ENCODE measurements at places on chromosomes 4 and X. TPM values are rescaled to one million over a fixed set of nuclear protein-coding genes. Genes with fewer than 3 reads are reported as not detected.

DNA sequence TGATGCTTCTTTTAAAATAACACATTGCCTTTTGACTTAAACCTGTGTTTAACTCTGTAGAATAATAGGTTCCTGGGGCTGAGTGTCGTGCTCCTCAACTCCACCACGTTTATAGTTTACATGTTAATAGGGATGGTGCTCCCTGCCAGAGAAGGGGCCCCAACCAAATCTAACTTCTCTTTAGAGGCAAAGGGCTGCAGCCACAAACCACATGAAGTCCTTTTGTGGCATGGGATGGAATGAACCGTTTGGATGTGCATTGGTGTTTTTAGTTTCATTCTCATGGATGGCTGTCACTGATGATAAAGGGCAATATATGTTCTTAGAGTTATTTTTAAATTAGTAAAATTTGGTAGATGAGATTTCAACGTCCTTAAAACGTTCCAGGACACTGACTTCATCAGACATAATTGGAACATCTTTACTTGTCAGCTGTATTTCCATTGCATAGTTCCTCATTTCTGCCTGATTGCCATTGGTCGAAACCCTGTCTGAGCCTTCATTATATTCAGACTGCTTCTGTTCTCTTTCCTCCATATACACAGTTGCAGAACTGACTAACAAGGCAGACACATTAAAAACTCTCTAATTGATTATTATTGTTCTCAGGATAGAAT, 60.4 kb upstream of the HPF1 start:
- DNase-seq = no peak

- DNase-seq = no peak
Measured at GRCh38 chr4:39521253-39521919, 5.9 kb downstream of the UGDH start.

GRCh38 chrX:104112326-104112951, at the start of gene ZCCHC18:
Gene ZCCHC18 (plus strand): TSS chrX:104112523. CDS start chrX:104114112, 1,589 bp downstream.
- DNase-seq = peak; percentile 3

GRCh38 chr4:109631532-109632108, 71.6 kb downstream of the MCUB start:
- DNase-seq = no peak

DNA sequence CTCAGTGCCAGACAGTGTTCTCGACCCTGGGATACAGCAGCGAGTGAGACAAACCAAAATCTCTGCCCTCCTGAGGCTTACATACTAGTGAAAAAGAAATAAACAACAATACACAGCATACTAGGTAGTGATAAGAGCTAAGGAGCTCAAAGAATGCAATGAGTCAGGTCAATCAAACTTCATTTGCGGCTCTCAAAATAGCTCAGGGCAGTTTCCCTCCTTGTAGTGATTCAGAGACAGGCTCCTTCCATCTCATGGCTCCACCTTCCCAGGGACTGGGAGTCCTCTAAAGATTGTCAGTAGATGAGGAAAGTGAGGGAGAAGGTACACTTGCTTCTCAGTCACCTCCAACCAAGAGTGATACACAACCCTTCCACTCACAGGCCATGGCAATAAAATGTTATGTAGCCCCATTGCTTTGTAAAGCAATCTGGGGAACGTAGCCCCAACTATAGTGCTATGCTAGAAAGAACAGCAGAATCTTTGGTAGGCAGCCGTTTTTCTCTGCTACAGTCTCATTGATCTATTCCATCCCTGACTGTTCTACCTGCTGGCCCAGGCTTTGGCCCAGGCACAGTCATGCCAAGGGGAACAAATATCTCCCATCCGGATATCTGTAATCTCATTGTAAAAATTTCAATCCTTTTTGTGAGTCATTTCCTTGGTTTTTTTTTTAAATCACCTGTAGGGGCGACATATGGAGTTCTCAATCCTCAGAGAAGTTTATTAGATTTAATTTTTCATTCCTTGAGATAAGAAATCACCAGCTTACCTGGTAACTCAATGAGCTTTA, 183.1 kb upstream of the S100G start:
- no peak for DNase-seq

- DNase-seq = no peak
Measured at GRCh38 chr4:82293304-82293703, 80.5 kb downstream of the HNRNPD start.

DNA sequence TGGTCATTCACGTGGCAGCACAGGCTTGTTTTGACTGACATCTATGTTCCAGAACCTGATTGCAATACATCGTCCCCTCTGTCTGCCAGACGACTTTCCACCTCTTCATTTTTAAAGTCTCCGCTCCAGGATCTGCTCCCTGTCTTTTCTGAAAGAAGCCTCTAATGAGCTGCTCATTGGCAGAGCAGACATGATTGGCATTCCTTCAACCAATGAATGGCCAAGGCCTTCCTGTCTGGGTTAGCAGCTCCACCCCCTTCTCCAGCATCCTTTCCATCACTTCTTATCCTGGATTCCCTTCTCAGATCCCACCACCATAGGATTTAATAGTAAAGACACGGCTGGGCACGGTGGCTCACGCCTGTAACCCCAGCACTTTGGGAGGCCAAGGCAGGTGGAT, 202.7 kb upstream of the KLF3 start:
- DNase-seq = no peak

- no peak for DNase-seq
Measured at GRCh38 chrX:10415306-10416001, 204.9 kb downstream of the MID1 start.

- no peak for DNase-seq
Measured at GRCh38 chr4:99714179-99714578, 56.6 kb upstream of the C4orf54 start.

DNA sequence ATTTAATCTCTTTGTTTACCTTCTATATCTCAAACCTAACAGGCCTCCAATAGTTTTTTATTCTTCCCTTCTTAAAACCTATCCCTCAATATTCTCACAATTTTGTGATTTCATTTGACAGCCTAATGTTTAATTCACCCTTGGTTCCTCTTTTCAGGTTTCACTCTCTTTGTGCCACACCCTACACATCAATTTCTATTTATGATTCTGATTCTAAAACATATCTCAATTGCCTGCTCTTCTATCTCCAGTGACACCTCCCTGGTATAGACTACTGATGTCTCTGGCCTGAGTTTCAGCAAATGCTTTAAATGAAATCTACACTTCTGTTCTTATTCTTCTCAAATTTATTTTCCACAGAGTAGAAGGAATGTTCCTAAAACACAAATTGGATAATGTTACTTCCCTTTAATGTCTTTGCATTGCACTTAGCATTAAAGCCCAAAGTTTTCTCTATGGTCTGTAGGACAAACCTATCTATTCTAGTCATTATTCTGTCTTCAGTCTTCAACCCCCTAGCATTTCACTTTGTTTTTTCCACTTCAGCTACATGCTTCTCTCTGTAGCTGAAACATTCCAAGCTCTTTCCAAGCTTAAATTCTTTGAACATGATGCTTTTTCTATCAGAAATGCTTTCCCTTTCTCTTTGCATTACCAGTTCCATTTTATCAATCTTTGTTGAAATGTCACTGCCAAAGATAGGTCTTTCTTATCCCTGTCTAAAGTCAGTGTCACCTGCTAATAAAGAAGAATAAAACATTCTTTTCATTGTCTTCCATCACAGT, 622.0 kb downstream of the CENPC start:
- DNase-seq = no peak

DNA sequence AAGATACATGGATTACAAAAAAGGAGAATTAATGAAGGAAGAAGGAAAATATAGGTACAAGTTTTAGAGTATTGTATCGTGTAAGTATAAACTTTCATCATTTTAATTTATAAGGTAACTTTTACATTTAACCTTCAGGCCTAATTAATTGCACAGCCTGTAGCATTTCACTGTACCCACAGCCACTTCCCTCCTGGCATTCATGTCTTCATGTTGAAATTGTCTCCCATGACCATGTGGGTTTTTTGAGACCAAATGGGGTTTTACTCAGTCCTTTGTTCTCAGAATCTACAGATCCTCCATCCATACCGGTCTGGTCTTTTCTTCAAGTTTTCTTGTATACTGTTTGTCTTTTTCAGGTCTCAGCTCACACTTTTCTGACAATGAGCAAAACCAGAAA, 194.3 kb upstream of the CLNK start:
- DNase-seq = no peak

DNA sequence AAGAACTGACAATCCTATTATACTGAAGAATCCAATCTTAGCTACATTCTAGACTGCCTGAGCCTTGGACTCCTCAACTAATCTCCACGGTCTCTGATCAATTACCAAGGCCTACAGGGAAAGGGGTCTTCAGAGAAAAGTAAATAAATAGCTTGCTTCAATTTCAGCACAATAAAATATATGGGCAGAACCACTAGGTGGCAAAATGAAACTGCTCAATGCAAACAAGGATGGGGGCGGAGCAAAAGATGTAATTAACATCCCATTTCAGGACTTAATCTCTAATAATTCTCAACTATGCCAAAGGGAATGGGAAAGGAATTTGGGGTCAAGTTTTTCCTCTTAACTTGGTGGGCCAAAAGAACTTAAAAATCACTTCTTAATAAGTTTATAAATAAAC, 78.4 kb upstream of the MAP3K15 start:
- peak; percentile 9 for DNase-seq

DNA sequence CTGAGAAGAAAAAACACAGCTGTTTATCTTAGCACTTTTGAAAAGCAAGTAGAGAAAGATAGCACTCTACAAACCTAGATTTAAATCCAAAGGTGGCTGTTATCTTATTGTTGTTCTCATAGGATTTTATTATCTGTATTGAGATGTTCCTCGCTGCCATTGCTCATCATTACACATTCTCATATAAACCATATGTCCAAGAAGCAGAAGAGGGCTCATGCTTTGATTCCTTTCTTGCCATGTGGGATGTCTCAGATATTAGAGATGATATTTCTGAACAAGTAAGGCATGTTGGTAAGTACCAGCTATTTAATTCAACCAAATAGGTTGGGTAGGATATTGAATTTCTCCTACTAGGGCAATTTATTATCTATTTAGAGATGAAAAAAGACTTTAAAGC, 16.4 kb downstream of the TMEM184C start:
- no peak for DNase-seq

DNA sequence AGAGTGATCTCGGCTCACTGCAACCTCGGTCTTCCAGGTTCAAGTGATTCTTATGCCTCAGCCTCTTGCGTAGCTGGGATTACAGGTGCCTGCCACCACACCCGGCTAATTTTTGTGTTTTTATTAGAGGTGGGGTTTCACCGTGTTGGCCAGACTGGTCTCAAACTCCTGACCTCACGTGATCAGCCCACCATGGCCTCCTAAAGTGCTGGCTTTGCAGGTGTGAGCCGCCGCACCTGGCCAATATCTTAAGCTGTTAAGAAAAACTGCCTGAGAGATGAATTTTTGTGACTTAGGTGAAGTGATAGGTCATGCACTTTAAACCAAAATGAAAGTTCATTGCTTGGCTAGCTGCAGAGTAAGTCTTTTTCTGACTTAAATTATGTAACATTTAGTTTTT, 5.8 kb downstream of the KDM6A start:
- no peak for DNase-seq

DNA sequence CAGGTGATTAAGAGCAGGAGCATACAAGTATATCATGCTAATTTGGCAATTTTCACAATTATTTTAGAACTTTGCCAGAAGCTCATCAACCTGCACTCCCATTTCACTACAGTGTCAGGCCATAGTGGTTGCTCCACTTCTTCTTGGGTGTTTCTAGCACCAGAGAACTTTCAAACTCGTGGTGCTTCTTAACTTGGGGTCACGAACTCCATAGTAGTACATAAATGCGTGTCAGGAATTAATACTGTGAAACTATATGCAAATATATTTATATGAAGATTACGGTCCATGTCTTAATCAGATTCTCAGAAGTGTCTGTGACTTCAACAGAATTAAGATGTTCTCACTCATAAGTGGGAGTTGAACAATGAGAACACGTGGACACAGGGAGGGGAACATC, 254.3 kb upstream of the BMP3 start:
- no peak for DNase-seq

DNA sequence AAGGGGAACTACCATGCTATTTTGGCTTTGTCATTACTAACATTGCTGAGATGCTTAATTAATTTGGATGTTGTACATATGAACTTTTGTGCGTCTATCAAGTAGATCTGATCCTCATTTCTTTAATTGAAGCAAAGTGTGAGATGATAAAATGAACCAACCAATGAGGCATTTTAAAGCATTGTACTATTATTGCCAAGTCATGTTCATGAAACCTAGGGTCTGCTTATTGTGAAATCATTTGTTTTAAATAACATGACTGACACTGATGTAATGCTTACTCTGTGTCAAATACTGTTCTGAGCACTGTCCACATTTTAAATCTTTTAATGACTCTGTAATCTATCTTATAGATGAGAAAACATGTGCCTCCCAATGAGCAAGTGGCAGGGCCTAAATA, 57.7 kb downstream of the C4orf33 start:
- DNase-seq = no peak

- peak; percentile 69 for DNase-seq
Measured at GRCh38 chr4:82372517-82373485, 990 bp downstream of the HNRNPD start.

- DNase-seq = no peak
Measured at GRCh38 chrX:123291623-123292022, 107.5 kb downstream of the GRIA3 start.

DNA sequence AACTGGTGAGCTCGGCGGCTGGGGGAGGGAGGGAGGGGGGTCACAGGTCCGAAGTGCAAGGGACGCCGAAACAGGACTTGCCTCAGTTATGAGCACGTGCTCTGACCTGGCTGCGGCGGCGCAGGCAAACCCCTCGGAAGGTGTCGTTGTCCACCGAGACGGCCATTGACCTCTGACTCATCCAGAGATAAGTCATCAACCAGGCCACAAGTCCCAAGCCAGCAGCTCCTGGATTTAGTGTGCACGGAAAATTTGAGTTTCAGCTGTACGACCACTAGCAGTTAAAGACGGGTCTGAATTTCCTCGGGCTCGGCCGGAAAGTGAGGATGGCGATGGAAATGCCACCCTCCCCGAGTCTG, 674 bp downstream of the SH3D19 start:
- DNase-seq = no peak

DNA sequence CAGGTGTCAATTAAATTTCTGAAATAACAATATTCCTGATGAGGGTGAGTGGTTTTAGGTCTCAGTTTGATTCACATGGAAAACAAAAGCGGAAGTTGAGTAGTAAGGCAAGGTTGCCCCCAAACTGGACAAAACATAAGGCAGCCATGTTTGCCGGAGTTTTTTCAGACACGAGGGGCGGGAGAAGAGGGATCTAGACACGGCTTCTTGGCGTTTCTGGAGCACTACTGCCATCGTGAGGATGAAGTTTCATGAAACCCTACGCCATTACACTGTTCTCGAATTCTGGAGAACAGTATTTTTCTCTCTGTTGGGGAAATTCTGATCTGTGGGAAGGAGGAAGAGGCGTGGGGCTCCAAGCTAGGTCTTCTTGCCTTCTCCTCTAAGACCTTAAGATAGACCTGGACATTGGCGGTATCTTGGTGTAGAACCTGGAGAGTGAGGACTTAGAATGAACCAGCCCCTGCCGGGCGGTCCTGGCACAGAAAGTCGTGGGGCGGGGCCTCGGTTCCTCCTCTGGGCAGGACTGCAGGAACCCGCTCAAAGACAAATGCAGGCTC, 160.3 kb downstream of the OR13H1 start:
- no peak for DNase-seq

GNRHR gene
- not detected for total RNA-seq

TASL gene
- not detected for total RNA-seq

GYPE gene
- not detected for total RNA-seq

SLITRK2 gene
- total RNA-seq = not detected

PRRG1 gene
- total RNA-seq = 4.5 TPM

NDP gene
- total RNA-seq = not detected

RAB28 gene
- total RNA-seq = 20.9 TPM

TMEM156 gene
- not detected for total RNA-seq

RAB9B gene
- 0.04 TPM for total RNA-seq

CNKSR2 gene
- total RNA-seq = not detected

HSFX1 gene
- total RNA-seq = 0.09 TPM

UGT2B7 gene
- total RNA-seq = 41.9 TPM

RAB33A gene
- not detected for total RNA-seq

Measured in HepG2 (cell line).